SJCRH30 (cell line): ENCODE measurements at places on chromosomes 1 and 21. TPM values are rescaled to one million over a fixed set of nuclear protein-coding genes. Genes with fewer than 3 reads are reported as not detected.

- DNase-seq, result no peak
These were observed 598 bp downstream of the GON4L start for GRCh38 chr1:155856257-155856974.

The ACBD6 gene
- 40.9 and 44.6 TPM in 2 replicates for total RNA-seq

DNA sequence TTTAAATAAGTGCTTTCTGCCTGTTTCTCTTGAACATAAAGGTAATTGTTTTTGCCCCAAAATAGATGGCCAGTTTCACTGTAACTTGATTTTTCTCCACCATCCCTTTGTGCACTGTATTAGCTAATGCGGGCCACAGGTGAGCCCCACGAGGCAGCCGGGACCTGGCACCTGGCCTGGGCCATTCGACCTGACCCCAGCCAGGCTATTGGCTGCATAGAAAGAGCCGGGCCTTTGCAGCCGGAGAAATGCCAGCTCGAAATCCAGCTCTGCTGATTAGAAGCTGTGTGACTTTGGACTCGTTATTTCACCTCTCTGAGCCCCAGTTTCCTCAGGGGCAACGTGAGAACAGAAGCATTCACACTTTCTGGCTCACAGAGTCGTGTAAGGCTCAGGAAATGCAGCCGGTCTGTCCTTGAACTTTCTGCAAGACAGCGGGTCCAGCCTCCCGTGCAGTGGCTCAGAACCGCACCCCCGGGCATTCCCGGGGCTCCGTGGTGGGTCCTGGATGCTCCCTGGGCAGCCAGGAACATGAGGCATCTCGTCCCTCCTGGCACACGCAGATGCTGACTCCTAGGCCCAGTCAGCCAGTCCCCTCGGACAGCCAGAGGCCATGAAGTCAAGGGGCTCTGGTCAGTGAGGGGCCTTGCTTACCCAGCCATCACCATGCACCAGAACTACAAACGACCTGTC, 37.4 kb upstream of the ACTRT2 start:
- DNase-seq, result no peak

DNA sequence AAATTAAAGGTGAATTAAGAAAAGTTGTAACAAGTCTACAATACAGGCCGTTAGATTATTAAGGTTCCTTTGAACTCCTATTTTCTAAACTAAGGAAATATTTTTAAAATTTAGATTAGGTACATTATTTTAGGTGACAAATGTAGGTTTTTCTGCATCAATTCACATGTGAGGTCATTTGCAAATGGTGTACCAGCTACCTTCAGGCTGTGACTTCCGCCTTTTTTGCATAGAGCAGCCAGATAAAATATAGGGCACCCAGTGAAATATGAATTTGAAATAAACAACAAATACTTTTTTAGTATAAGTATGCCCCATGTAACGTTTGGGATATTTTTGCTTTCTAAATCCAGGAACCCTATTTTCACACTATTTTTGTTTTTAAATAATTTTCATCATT, 544.0 kb downstream of the LMO4 start:
- no peak for DNase-seq

- DNase-seq, result peak; percentile 17
These were observed 459.3 kb upstream of the ADAMTS5 start for GRCh38 chr21:27426196-27426595.

DNA sequence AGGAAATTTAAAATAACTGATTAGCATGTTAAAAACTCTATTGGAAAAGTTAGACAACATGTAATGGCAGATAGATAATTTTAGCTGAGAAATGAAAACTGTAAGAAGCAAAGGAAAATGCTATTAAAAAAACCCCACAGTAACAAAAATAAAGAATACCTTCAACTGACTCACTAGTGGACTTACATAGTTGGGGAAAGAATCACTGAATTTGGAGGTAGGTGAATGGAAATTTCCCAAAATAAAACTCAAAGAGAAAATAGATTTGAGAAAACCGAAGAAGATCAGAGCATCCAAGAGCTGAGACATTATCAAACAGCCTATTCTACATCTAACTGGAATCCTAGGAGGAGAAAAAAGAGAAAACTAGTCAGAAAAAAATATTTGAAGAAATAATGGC, 34.7 kb downstream of the PDE4B start:
- DNase-seq, result no peak
